ENCODE measurements at places on chromosomes 1 and 21. TPM values are rescaled to one million over a fixed set of nuclear protein-coding genes. Genes with fewer than 3 reads are reported as not detected.

CRYZ gene
- 12.7 TPM for polyA plus RNA-seq

CFHR3 gene
- 0.15 TPM for polyA plus RNA-seq

RGS13 gene
- not detected for polyA plus RNA-seq

DNA sequence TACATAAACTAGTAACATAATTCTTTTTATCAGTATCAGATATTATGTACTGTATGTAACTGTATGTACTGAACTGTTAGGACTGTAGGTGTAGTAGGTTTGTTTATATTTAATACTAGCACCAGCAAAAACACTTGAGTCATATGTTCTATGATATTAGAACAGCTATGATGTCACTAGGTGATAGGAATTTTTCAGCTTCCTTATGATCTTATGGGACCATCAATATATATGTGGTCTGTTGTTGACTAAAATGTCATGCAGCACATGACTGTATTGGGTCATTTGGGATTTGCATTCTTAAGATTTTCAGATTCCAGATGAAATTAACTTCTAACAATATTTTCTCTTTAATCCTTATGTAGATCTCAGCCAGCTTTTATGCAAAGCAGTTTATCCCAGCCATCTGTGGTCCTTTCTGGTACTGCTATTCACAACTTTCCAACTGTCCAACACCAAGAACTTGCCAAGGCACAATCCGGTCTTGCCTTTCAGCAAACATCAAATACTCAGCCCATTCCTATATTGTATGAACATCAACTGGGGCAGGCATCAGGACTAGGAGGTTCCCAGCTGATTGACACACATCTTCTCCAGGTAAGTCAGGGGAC is 38.3 kb upstream of the MYOCOS start:
- DNase-seq: no peak

DNA sequence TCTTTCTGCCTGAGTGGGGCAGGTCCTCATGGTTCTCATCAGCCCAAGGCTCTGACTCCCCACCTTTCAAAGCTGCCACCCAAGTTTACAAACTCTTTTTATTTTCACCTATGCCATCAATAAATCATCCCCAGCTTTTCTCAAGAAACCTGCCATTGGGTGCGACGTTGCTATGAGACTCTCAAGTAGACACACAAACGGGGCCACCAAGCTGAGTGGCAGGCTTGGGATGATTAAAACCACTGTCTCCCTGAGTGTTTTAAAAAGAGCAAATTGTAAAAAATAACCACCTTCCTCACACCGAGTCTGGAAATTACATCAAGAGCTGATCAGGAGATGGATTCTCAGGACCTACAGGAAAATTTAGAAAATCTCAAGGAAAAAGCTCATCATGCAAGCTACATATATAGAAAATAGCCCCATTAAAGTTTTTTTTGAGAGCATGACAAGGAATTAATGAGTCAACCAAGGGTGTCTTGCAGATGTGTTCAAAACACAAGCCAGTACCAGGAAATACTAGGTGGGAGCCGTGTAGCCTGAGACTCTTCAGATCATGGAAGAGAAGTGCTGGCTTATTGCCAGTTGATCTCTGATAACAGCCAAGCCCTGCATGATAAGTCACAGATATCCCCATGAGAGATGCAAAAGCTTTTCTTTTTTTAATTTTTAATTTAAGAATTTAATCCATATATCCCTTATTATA is 158.4 kb upstream of the BACE2 start:
- DNase-seq: no peak

DNA sequence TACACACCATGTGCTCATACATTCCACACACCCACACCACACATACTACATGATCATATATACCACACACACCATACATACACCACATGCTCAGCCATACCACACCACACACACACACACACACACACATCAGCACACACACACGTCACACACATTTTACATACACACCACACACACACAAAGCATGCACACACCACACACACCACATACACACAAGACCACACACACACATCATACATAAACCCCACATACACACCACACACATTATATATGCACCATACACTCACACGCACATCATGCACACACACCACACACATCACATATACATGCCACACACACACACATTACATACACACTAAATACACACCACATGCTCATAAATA is 124.5 kb upstream of the ERG start:
- no peak for DNase-seq

LMX1A gene
- polyA plus RNA-seq: not detected

DNA sequence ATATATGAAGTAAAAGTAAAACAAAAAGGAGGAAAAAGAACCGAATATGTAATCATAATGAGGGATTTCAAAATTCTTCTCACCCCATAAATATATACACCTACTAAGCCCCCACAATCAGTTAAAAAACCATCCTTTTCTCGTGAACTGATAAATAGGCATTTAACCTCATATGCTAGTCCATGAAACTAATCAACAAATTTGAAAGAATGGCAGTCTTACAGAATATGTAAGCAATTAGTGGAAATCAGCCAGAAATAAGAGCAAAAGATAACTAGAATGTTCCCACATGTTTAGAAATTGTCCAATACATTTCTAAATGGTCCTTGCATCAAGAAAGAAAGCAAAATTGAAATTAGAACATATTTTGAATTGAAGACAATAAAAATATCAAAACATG is 849.4 kb upstream of the CXADR start:
- no peak for DNase-seq

GRCh38 chr1:31910933-31911332 is 27.2 kb downstream of the PTP4A2 start:
- no peak for DNase-seq

DNA sequence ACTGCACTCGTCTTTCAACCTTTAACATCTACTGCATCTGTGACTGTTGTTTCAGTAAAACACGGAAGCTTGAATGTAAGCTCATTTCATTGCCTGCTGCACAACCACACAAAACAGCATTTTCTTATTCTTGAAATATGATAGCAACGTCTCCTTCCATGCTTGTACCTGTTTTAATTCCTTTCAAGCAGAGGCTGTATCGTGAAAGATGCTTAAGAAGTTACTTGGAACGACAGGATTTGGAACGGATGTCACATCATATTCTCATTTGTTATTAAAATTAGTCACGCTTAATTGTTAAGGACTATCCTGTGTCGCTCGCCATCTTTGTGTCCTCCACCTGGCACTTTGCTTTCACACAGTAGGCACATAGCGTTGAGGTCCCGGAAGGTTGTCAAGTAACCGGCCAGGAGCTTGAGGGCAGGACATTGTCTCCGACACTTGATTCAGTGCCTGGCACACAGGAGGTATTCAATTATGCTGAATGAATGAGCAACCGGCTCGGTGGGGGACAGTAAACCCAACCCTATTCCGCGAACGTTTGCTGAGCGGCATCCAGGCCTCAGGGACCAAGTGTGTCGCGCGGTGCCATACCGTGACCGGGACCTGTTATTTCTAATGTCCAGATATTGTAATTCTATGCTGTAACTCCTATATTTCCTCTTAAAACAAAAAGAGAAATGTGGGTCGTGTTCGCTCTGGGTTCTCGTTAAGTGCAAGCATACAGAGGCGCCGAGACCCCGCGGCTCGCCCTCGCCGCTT is 499 bp upstream of the SH3GLB1 start:
- no peak for DNase-seq

DNA sequence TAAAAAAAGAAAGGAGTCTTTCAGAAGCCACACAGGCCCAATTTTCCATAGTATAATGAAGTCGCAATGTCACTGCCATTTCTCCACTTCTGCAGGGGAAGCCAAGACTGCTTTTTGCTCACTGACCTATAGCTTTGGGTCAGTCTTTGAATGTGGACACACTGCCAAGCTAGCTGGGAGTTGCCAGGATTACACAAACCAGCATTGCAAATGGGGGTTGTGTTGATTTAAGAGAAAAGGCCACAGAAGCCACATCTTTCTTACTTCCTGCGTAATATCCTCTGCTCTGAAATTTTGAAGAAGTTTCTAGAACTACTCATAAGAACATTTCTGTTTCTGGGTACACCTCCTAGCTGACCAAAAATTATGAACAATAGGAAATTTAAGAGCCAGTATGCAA is 45.8 kb upstream of the SAMSN1 start:
- peak; percentile 20 for DNase-seq

DNA sequence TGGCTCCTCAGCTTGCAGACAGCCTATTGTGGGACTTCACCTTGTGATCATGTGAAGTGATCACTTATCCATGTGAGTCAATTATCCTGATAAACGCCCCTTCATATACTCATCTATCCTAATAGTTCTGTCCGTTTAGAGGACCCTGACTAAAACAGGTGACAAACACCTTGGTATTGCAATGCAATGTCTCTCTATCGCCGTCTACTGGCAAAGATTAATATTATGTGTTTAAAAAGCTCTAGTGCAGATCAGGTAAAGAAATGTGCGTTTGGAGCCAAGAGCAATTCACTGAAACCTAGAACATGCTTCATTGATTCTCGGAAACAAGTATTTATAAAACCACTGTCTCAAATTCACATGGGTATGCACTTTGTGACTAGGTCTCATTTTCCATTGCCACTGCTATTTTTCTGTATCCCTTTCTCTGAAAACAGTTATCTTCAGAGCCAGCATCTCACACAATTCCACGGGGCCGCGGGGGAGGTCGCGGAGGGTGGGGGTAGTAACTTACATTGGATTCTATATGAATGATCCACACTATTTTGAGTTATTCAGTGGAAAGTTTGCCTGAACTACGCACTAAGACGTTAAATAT is 554.6 kb upstream of the NCAM2 start:
- no peak for DNase-seq

GRCh38 chr21:21605521-21605920 is 607.3 kb downstream of the NCAM2 start:
- DNase-seq: no peak

- no peak for DNase-seq
Observed at GRCh38 chr1:87878873-87879272, 550.2 kb downstream of the LMO4 start.

- DNase-seq: no peak
Observed at GRCh38 chr1:12370333-12370975, 140.6 kb downstream of the VPS13D start.

GRCh38 chr1:210715072-210715471 is 386.4 kb downstream of the HHAT start:
- DNase-seq: no peak

- no peak for DNase-seq
Observed at GRCh38 chr1:72221811-72222210, 60.5 kb downstream of the NEGR1 start.

DNA sequence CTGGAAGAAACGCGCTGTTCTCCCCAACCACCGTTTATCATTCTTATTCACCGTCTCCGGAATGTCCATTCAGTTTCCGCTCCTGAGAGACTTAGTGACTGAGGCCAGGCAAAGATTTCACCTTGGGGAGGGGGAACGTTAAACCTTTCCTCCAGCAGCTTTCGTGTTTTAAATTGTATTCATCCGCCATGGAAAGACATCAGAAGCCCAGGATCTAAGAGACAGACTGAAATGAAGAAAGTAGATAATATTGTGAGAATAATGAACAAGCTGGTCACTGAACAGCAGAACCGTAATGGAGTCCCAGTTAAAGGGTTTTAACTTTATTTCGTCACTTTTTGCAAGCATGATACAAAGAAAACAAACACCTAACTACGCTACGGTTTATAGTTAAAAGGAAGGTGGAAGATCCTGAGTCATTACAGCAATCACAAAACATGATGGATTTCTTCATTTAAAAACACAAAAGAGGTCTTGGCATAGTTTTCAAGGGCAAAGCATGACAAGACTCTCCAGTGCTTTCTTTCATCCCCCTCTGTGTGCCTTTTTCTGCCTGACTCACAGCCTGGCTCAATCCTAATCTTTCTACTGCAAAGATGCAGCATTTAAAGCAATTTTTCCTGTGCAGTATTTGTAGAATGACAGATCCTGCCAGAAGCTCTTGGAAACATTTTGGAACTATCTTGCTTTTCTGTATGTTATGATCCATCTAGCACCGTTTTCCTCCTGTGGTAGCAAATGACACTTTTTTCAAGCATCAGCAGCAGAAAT is 722 bp upstream of the SLC19A2 start:
- DNase-seq: no peak

DNA sequence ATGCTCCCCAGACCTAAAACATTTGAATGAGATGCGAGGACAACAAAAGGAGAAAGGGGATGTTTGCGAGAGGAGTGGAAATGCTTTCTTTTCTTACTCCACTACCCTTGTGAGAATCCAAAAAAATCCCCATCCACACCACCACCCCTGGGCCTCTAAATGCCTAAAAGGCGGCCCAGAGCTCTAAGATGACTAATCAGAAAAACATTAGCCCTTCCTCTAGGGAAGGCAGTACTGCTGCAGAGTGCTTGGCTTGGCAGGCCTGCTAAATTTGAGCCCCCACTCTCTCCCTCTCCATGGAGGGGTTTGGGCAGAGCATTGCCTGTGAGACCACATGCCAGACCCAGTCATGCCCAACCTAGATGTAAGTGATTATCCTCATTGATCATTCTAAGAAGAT is 347.9 kb downstream of the USH2A start:
- no peak for DNase-seq

DNA sequence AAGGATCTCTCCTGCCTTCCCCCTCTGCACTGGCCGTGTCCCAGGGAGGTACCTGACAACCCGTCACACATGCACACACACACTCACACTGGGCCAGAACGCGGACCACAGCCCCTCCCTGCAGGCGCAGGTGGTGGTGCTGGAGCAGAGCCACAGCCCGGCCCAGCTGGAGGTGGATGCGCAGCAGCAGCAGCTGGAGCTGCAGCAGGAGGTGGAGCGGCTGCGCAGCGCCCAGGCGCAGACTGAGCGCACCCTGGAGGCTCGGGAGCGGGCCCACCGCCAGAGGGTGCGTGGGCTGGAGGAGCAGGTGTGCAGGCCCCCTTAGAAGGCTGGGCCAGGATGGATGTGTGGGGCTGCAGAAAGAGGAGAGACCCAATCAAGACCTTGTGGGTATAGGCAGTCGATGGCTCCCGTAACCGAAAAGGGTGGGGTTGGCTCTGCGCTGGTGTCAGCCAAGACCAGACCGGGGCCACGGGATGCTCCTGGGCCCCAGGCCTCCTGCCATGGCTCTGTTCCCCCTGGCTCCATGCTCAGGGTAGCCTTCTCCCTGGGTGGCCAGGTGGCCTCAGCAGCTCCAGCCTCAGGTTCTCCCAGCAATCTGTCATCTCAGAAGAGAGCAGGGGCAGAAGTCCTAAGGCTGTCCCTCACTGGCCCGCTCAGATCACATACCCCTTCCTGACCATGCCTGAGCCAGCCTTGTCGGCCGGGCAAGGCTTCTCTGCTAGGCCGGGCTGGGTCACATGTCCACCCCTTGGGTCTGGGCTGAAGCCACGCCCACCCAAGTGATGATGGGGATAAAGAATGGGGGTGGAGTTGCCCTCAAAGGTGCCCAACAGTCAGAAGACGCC is 8.9 kb downstream of the MFAP2 start:
- no peak for DNase-seq

DNA sequence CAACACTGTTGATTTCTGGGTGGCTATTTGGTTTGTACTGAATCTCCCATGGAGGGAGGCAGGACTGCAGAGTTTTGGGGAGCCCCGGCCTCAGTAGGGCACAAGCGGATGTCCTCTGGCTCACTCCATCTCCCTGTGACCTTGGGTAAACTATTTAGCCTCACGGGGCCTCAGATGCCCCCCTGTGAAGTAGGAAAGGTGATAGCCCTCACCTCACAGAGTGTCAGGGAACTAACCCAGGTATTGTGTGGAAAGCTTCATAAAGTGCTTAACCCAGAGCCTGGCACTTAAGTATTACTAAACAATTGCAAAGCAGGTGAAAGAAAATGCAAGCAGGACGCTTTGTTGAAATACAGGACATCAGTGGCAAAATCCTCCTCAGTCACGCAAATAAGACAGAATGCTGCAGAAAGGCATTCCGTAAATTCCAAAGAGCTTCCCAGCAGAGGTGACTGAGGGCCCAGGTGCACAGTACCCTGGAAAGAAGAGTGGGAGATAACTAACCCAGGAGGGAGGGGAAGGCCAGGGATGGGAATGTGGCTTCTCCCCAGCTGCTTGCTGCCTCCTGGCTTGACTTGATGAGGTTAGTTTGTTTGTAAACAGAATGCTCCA is 436.3 kb downstream of the PRDM2 start:
- DNase-seq: no peak

RHD gene
- not detected for polyA plus RNA-seq
